AG20443 (cell line): ENCODE measurements at places on chromosomes 7 and 10.
A peak's percentile ranks its signal among the peaks of the same experiment; 100 is the strongest.

DNA sequence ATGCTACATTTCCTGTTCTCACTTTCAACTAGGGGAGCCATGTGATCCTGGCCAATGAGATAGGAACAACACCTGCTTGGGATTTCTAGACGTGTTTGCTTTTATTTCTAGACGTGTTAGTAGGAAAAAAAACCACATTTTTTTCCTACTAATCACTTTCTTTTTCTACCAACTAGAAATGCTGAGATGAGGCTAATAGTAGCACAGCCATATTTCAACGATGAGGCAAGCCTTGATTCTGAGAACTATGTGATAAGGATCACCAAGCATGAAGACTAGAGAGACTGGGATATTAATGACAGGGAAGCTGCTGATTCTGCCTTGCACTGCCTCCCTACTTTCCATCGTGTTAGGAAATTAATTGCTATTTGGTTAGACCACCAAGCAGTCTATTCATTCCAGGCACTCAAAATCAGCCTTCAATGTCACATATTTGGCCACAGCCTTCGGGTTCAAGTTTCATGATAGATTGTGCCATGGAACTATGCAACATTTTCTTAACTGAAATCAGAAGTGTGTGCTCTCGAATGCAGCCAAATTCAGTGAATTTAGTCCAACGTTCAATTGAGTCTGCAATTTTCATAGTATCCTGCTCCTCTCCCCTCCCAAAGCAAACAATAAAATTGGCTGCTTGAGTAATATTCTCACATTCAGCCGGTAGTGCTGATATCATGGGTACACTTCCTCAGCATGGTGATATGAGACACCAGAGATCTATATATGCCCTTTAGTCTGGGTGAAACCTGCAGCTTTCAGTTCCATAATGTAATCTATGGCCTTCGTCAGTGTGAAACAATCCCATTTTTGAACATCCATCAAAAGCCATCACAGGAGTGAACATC is 98.1 kb downstream of the GPR37 start:
- no peak for DNase-seq

GRCh38 chr10:101050208-101051069 is 11.3 kb upstream of the KAZALD1 start:
- DNase-seq = peak; percentile 78

GRCh38 chr7:20075992-20076820 is 141.0 kb downstream of the MACC1 start:
- DNase-seq = no peak

- no peak for DNase-seq
Measured at GRCh38 chr7:117271566-117271965, 51.3 kb downstream of the WNT2 start.

DNA sequence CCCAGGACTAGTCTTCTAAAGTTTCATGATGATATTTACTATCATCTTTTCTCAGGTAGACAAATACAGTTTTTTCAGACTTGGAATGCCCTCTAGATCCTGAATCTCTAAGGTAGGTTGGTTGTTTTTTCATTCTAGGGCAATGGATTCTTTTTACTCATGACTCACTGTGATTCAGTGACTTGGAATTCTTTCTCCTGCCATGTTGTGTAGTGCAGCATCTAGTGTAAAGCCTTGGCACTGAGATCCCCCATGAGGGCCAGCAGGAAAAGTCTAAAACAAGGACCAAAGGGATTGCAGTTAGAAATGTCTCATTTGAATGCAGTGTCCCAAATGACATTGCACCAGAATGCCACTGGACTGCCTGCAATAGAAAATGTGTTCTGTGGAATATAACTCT is 430.4 kb downstream of the NEBL start:
- no peak for DNase-seq

DNA sequence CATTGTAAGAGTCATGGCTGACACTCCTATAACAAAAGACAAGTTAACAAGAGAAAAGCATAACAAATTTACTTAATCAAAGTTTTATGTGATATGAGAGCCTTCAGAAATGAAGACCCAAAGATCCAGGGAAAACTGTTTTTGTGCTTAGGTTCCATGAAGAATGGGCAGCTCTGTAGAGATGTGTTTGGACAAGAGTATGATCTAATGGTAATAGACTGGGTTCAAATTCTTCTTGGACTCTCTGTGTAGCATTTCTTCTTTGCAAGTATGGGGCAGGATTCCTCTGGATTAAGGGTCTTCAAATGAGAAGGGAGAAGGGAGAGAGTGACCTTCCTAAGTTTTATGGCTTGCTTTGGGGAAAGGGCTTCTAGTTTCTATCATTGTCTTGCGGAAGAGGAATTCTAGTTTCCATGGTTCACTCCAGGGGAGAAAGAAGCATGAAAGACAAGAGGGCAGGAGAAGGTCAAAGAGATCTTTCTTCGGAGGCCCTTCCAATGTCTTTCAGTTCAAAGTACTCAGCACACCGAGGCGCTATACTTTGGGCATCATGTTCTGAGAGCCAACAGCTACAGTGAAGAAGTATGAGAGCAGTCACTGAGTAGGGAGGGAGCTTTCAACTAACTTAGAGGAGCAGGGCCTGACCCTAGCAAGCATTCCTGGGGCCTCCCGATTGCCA is 15.4 kb downstream of the IFIT3 start:
- DNase-seq = no peak

DNA sequence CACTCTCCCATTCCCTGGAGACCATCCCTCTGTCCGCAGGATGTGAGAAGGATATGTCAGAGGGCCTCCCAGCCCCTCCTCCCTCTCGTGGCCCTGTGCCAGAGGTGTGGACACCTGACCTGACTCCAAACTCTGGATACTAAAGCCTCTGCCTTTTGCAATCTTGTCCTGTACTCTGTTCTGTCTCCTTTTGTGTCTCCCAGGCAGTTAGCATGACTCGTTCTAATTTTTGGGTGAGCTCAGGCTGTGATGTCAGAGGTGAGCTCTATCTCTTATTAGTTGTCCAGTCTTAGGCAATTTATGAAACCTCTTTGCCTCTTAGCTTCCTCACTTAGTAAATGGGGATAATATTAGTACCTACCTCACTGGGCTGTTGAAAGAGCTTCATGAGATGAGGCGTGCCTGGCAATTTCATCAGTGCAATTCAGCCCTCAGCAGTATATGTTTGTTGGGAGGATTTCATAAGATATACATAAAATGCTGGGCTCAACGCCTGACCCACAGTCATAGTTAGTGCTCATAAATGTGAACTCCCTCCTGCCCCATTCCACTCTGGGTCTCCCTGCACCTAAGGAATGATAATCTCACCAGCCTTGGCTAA is 10.9 kb downstream of the MARVELD1 start:
- DNase-seq = peak; percentile 40

GRCh38 chr10:65083222-65083621 is 1562.0 kb downstream of the REEP3 start:
- no peak for DNase-seq

DNA sequence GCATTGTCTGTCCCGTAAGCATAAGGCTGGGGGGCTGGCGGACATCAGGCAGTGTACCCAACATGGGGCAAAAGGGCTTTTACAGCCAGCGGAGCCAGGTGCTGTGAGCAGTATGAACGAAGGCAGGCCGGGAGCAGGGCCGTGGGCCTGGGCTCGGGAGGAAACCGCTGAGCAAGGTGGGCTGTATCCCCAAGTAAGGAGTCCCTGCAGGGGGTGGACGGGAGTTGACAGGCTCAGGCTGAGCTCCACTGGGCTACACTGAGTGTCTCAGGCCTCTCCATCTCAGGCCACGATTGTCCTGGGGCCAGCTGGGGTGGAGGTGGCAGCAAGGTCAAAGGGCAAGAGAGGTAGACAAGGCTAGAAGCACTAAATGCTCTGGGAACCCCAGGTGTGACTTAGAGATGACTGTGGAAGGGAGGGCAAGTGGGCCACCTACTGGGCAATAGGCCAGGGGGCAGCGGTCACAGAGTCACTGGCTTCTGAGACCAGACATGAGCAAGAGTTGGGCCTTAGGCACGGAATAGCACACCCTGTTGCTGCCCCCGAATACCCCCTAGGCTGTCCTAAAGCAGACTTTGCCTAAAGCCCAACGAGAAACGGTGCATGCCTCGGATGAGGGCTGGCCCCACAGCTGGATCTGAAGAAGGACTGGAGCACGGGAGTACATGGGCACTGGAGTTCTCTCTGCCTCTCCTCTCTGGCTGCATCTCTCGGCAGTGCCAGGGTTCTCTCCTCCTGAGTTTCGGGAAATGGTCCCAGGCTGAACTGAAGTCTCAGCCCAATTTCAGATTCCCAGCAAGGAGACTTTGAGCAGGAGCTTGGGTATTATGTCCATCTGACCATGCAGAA is 10.8 kb upstream of the RAMP3 start:
- DNase-seq = no peak

DNA sequence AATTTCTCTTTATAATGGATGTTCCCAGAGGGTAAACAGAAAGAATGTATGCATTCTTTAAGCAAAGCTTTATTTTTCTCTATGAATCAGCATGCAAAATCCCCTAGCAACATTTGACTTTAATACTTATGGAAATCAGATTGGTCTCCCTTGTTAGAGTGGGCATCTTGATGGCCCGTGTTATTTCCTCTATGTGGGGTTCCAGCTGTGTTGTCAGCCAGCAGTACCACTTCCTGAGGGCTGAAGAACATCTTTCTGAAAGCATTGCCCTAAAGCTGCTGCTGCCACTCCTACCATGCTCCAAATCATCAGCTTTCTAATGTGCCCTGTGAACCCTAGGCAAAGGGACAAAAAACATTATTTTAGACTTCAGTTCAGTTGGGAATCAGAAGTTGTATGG is 70.4 kb upstream of the HECTD2 start:
- DNase-seq = no peak

GRCh38 chr7:23347033-23347681 is 48.0 kb downstream of the MALSU1 start:
- no peak for DNase-seq

DNA sequence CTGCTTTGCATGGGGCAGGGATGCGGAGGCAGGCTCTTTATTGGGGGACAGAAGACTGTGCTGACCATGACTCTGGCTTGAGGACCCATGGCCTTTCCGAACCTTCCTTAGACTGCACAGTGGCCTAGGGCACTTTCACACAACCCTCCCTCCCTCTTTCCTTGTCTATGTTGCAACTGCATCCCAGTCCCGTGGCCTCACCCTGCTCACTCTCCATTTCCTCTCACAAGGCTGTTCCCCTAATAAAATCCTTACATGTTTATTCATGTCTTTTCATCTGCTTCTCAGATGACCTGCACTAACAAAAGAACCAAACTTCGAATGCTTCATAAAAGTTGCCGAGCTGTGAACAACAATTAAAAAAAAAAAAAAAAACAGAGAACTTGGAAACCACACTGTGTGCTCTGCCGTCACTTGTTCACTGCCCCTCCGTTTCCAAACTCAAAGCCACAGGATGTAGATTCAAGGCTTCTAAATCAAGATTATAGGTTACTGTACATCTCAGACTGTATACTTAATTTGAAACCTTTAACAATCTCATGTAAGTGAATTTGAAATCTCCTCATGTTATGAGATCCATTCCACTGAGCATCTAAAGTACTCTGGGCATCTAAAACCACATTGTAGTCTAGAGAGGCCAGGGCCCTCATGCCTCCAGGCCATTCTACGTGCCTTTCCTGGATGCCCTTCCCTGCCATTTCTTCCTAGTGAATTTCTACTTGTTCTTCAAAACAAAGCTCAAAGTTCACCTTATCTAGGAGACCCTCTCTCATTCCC is 265.9 kb downstream of the SNX13 start:
- DNase-seq = peak; percentile 39

DNA sequence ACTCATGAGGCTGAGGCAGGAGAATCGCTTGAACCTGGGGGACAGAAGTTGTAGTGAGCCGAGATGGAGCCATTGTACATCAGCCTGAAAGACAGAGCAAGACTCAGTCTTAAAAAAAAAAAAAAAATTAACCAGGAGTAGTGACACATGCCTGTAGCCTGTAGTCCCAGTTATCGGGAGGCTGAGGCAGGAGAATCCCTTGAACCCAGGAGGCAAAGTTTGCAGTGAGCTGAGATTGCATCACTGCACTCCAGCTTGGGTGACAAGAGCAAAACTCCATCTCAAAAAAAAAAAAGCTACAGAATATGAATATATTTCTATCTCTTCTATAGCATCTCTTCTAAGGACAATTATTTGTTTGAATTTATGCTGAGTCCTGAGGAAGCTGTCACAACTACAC is 6.5 kb downstream of the AZGP1 start:
- no peak for DNase-seq

DNA sequence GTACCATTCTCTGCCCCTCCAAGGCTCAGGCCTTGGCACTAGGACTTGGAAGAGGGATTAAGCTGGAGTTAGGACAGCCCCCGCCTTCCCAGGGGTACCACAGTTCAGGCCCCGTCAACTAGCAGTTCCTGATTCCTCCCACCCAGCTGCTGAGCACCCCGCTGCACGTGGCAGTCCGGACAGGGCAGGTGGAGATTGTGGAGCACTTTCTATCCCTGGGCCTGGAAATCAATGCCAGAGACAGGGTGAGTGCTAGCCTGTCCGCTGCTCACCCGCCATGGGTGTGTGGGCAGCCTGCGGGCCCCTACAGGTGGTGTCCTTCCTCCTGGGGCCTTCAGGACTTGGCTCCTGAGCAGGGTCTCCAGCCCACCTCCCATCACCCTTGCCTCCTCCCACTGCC is 2.0 kb upstream of the HOGA1 start:
- no peak for DNase-seq

GRCh38 chr10:101780187-101780817 is 2.9 kb downstream of the NPM3 start:
- no peak for DNase-seq

GRCh38 chr10:125012851-125013528 is 71.1 kb downstream of the ZRANB1 start:
- DNase-seq = no peak

DNA sequence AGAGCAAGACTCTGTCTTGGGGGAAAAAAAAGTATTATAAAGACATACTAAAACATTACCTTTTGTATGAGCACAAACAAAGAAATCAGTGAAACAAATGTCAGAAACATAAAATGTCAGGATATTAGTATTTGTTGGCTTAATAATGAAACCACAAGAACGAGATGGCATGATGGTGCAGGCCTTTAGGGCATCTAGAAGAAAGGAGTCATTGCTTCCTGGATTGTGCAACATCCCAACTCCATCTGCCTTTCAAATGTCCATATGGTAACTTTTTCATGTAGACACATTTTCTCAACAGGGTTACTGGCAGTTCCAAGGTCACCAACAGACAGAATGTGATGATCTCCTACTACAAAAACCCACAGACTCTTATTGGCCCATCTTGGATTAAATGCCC is 96.6 kb downstream of the ZNF248 start:
- DNase-seq = no peak

DNA sequence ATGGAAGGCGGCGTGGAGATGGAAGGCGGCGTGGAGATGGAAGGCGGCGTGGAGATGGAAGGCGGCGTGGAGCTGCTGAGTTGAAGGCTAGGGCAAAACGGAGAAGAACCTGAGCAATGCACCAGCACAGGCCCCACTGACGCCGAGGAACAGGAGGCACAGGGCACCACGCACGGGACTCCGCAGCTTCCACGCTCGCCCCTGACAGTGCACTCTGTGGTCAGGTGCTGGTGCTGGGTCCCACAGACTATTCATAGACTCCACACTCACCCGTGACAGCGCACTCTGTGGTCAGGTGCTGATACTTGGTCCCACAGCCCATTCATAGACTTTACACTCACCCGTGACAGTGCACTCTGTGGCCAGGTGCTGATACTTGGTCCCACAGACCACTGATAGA is 34.0 kb downstream of the CPXM2 start:
- DNase-seq = no peak

GRCh38 chr7:27088002-27088922 is 7.5 kb downstream of the HOXA1 start:
- DNase-seq = no peak
